Mesothelial cell of epicardium (in vitro differentiated cells): ENCODE measurements at places on chromosomes 3 and 15. TPM values are rescaled to one million over a fixed set of nuclear protein-coding genes. Genes with fewer than 3 reads are reported as not detected.

DNA sequence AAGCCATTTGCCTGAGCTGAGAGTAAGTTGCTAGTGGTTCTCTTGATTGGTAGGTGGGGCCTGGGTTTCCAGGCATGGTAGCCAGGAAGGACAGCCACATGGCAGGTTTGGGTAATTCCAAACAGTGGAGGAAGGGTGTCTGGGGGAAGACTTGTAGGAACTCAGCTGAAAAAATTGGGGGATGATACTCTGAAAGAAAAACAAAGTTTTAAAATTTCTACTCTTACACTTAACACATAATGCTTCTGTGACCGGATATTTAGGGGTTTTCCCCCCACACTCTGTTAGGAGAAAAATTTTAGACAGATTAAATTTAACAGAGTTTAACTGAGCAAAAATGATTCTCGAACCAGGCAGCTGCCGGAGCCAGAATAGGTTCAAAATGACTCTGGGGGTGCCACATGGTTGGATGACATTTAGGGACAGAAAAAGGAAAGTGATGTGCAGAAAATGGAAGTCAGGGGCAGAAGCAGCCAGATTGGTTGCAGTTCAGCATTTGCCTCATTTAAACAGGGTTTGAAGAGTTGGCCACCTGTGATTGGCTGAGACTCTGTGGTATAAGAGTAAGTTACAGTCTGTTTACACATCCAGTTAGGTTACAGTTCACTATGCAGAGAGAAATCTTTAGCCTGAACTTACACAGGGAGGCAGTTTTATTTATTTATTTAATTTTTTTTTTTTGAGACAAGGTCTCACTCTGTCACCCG, 8.1 kb downstream of the B2M start:
- H3K4me3 ChIP-seq: no peak overlapping the region
- no peaks in the 10 kb centered on the region for H3K4me1 ChIP-seq
- DNase-seq: no peak
- H3K27ac ChIP-seq: no peak overlapping the region

- no peak for DNase-seq
- H3K4me3 ChIP-seq: no peak overlapping the region
- H3K27ac ChIP-seq: peak overlapping the region; percentile 28
- H3K27me3 ChIP-seq: no peaks in the 10 kb centered on the region
Observed at GRCh38 chr3:65833761-65834505, 204.8 kb downstream of the MAGI1 start.

GRCh38 chr3:195574497-195575304, 9.0 kb downstream of the APOD start:
- no peak overlapping the region for H3K27ac ChIP-seq
- DNase-seq: no peak
- H3K27me3 ChIP-seq: no peaks in the 10 kb centered on the region
- no peaks in the 10 kb centered on the region for H3K36me3 ChIP-seq
- peaks cover 2% of the 10 kb centered on the region for H3K4me1 ChIP-seq

BFSP2 gene
- 0.59 TPM in 1 of 3 replicates, not detected in the others for total RNA-seq

GRCh38 chr3:73828348-73828747, 203.6 kb upstream of the PDZRN3 start:
- H3K36me3 ChIP-seq: peaks cover 1% of the 10 kb centered on the region
- no peak overlapping the region for H3K27ac ChIP-seq
- H3K4me3 ChIP-seq: no peak overlapping the region

PPARG gene
- total RNA-seq: 10.1 to 13.3 TPM (median 11.7 TPM) in 3 replicates

- no peak overlapping the region for H3K27ac ChIP-seq
- H3K4me1 ChIP-seq: no peaks in the 10 kb centered on the region
- no peak overlapping the region for H3K4me3 ChIP-seq
- H3K36me3 ChIP-seq: no peaks in the 10 kb centered on the region
- H3K27me3 ChIP-seq: no peaks in the 10 kb centered on the region
Observed at GRCh38 chr3:144754076-144754783, 782.6 kb downstream of the DIPK2A start.

ASB14 gene
- not detected in 3 replicates for total RNA-seq

- H3K27me3 ChIP-seq: no peaks in the 10 kb centered on the region
- H3K36me3 ChIP-seq: no peaks in the 10 kb centered on the region
- no peak for DNase-seq
Observed at GRCh38 chr15:86553108-86553507, 473.4 kb downstream of the AGBL1 start.

DNA sequence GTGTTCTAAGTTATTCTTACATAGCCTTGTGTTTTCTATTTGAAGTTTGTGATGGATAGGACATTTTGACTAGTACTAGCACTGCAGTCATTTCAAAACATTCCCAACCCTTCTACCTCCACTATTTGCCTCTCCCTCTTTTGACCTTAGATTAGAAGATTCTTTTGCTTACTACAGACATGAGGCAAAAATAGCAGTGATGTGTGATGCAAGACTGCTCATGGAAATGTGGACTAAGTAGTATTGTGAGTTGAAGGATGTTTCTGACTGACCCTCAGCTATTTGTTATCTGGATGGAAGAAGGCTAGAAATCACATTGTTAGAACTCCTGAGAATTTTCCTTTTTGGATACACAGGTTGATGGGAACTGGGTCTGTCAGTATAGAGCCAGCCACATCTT, 45.9 kb downstream of the ATP2C1 start:
- no peak for DNase-seq
- H3K27me3 ChIP-seq: no peaks in the 10 kb centered on the region
- H3K27ac ChIP-seq: no peak overlapping the region
- peaks cover 20% of the 10 kb centered on the region for H3K36me3 ChIP-seq
- H3K4me3 ChIP-seq: no peak overlapping the region
- no peaks in the 10 kb centered on the region for H3K4me1 ChIP-seq

GRCh38 chr3:150359381-150359780, 48.7 kb upstream of the TSC22D2 start:
- no peak overlapping the region for H3K27ac ChIP-seq
- H3K36me3 ChIP-seq: no peaks in the 10 kb centered on the region
- H3K4me1 ChIP-seq: peaks cover 30% of the 10 kb centered on the region
- no peak overlapping the region for H3K4me3 ChIP-seq
- DNase-seq: no peak

- H3K27me3 ChIP-seq: peaks cover 81% of the 10 kb centered on the region
- peaks cover 20% of the 10 kb centered on the region for H3K4me1 ChIP-seq
- peak overlapping the region; percentile 63 for H3K4me3 ChIP-seq
- H3K27ac ChIP-seq: no peak overlapping the region
Observed at GRCh38 chr3:22372292-22373062, 621.5 kb upstream of the ZNF385D start.

GRCh38 chr3:161295325-161295724, 74.2 kb downstream of the NMD3 start:
- DNase-seq: no peak
- H3K36me3 ChIP-seq: peaks cover 6% of the 10 kb centered on the region
- H3K27ac ChIP-seq: no peak overlapping the region
- no peak overlapping the region for H3K4me3 ChIP-seq

DNA sequence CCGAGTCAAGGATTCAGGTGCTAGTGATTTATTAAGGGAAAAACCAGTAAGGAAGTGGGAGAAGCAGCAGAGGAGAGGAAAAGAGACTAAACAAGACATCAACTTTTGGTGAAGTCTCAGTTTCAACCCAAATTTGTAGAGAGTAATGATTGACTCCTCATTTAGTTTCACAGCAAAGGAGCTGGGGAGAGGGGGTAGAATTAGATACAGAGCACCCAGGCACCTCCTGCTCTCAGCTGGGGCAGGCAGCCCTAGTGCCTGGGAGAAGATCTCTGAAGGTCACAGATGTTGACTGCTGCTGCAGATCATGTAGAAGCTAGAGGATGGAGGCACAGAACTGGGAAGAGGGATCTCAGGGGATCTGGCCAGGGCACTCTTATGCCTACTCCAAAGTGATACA, 29.1 kb downstream of the RPL39L start:
- H3K36me3 ChIP-seq: no peaks in the 10 kb centered on the region
- DNase-seq: no peak
- H3K4me3 ChIP-seq: no peak overlapping the region
- H3K27ac ChIP-seq: no peak overlapping the region
- H3K4me1 ChIP-seq: no peaks in the 10 kb centered on the region

- H3K36me3 ChIP-seq: no peaks in the 10 kb centered on the region
- no peak for DNase-seq
- peak overlapping the region; percentile 84 for H3K4me3 ChIP-seq
- H3K27ac ChIP-seq: peak overlapping the region; percentile 93
Observed at GRCh38 chr15:50907601-50908208, 778 bp upstream of the AP4E1 start.

GRCh38 chr3:128056258-128056657, 4.0 kb downstream of the SEC61A1 start:
- no peak overlapping the region for H3K27ac ChIP-seq
- H3K4me3 ChIP-seq: no peak overlapping the region
- H3K27me3 ChIP-seq: no peaks in the 10 kb centered on the region
- H3K4me1 ChIP-seq: peaks cover 35% of the 10 kb centered on the region

EIF1B gene
- total RNA-seq: 77.1 to 78.2 TPM (median 77.3 TPM) in 3 replicates

GRCh38 chr3:44436181-44436580, 41.3 kb downstream of the ZNF445 start:
- peaks cover 30% of the 10 kb centered on the region for H3K4me1 ChIP-seq
- H3K36me3 ChIP-seq: peaks cover 6% of the 10 kb centered on the region
- no peak for DNase-seq
- H3K27ac ChIP-seq: no peak overlapping the region
- no peaks in the 10 kb centered on the region for H3K27me3 ChIP-seq

DNA sequence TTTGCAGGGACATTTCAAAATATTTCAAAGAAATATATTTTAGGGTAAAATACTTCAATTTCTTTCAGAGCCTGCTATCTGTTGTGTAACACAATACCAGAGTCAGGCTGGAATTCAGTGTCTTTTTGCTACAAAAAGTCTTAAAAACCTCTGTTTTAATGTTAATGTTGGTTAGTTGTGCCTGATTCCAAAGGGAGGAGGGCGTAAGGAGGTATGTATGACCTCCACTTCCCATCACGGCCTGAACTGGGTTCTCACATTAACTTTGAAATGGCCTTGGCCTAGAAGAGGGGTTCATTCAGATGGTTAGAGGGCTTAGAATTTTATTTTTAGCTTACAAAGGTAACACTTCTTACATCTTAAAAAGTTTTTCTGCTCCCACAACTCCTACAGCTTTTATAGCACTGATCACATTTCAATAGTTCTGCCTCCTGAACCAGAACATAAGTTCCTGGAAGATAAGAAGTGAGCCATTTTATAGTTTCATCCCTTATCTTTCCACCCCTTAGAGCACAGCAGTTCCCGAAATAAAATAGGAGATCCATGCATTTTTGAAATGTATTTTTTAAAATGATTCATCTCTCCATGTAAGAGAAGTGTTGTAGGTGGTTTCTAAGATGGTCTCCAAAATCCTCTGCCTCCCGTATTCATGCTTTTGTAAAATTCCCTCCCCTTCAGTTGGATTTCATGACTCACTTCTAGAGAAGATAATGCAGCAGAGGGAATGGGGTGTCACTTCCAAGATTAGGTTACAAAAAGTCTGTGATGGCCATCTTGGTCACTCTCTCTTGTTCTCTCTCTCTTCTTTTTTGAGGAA, 543.1 kb upstream of the NECTIN3 start:
- H3K4me1 ChIP-seq: peaks cover 11% of the 10 kb centered on the region
- H3K27ac ChIP-seq: peak overlapping the region; percentile 14
- no peaks in the 10 kb centered on the region for H3K27me3 ChIP-seq
- no peak overlapping the region for H3K4me3 ChIP-seq
- no peak for DNase-seq

DNA sequence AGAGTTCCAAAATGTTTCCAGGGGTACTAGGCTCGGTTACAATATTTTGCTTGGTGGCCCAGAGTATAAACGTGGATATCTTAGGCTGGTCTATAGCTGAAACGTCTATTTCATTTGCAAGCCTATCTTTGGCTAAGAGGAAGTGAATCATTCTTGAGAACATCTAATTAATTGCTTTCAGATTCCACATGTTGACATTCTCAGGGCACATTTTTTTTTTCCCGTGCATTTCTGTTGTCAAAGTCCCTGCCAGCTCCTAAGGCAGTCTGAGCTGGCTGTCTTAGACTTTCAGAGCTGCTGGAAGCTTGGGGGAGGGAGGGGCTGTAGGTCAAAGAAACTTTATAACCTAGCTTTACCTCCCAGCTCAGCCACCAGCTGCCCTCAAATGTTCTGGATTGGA, 23.2 kb upstream of the LAMP3 start:
- no peaks in the 10 kb centered on the region for H3K36me3 ChIP-seq
- H3K27ac ChIP-seq: no peak overlapping the region
- no peak overlapping the region for H3K4me3 ChIP-seq
- H3K4me1 ChIP-seq: no peaks in the 10 kb centered on the region
- no peak for DNase-seq

PARP9 gene
- 27.3 to 32.5 TPM (median 30.0 TPM) in 3 replicates for total RNA-seq

TMOD2 gene
- total RNA-seq: 9.0 to 10.4 TPM (median 10.0 TPM) in 3 replicates

FAM3D gene
- total RNA-seq: 0.16 TPM in 1 of 3 replicates, not detected in the others

UROC1 gene
- total RNA-seq: 0.11 to 0.13 TPM in 2 of 3 replicates, not detected in the other

SHISA5 gene
- 154 to 167 TPM (median 156 TPM) in 3 replicates for total RNA-seq

ACP3 gene
- total RNA-seq: 25.5 to 28.0 TPM (median 27.8 TPM) in 3 replicates

DNA sequence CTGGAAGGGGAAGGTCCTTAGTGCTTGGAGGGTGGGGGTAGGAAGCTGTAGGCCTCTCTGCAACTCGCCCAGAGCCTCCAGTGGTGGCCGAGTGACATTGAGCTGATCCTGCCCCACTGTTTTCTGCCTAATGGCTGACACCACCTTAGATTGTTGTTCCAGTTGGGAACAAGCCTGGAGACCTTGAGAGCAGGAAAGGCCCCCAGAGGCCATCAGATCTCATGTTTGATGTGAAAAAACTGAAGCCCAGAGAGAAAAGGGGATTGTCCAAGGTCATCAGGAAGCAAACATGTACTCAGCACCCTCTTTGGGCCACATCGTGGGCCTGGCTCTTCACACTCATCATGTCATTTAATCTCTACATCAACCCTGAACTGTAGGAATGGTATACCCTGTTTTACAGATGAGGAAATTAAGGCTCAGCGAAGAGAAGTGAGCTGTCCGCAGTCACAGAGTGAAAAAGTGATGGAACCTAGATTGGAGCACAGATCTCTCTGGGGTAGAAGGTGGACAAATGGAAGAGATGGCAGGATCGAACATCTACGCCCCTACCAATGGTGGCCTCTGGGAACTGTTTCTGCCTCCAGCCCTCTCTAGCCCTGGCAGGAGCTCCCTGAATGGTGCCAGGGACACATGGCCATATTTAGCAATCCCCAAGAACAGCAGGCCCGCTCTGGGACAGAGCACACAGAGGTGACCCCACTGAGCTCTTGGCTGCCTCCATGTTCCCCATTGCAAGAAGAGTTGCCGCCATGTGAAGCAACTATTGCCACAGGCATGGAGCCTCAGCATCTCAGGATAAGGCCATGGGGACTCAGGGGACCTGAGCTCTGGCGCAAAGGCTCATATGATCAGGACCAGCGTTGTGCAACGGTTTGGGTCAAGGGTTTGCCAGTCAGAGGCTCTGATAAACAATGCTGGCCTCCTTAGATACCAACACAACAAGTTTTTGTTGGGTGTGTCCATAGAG, 31.6 kb upstream of the TSEN2 start:
- no peak overlapping the region for H3K4me3 ChIP-seq
- H3K27me3 ChIP-seq: no peaks in the 10 kb centered on the region
- DNase-seq: no peak
- no peak overlapping the region for H3K27ac ChIP-seq

DNA sequence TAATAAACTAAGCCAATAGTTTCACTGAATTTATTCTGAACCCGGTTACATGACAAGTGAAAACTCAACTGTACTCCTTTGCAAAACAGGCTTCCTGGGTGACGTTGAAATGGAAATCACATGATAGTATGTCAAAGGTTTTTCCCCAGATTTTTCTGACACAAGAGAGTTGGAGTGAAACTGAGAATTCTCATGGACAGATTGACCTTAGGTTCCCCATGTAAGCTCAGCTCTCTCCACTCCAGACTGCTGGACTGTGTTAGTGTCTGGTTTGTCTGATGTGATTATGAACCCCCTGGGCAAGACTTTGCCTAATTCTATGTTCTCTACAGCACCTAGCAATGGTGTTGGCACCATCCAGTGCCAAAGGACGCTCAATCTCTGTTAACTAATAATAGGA, 219.7 kb upstream of the COL8A1 start:
- no peak overlapping the region for H3K27ac ChIP-seq
- no peak overlapping the region for H3K4me3 ChIP-seq
- H3K36me3 ChIP-seq: no peaks in the 10 kb centered on the region
- no peak for DNase-seq
- no peaks in the 10 kb centered on the region for H3K4me1 ChIP-seq
